ENCODE measurements at places on chromosomes 7 and 10. TPM values are rescaled to one million over a fixed set of nuclear protein-coding genes. Genes with fewer than 3 reads are reported as not detected.

GRCh38 chr7:91164506-91164905 is 99.7 kb upstream of the FZD1 start:
- DNase-seq: no peak

DNA sequence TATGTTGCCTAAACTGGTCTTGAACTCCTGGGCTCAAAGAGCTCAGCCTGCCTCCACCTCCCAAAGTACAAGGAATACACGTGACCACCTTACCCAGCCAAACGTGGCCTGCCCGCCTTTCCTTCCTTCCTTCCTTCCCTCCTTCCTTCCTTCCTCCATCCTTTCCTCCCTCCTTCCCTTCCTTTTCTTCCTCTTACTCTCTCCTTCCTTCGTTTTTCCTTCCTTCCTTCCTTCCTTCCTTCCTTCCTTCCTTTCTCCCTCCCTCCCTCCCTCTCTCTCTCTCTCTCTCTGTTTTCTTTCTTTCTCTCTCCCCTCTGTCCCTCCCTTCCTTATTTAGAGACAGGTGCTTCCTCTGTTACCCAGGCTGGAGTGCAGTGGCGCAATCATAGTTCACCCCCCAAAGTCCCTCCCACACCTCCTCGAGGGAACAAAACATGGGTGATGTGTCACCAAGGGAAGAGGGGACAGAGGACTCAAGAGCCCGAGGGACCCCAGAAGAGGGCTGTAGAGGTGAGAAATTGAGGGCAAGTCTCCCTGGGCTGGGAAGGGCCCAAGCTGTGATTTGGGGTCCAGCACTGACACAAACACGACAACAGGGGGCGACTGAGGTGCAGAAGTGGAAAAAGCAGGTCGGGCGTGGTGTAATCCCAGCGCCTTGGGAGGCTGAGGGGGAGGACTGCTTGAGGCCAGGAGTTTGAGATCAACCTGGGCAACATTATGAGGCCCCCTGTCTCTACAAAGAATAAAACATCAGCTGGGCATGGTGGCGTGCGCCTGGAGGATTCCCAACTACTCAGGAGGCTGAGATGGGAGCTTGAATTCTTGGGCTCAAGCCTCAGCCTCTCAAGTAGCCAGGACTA is 28.1 kb downstream of the EPHB4 start:
- DNase-seq: peak; percentile 69

DNA sequence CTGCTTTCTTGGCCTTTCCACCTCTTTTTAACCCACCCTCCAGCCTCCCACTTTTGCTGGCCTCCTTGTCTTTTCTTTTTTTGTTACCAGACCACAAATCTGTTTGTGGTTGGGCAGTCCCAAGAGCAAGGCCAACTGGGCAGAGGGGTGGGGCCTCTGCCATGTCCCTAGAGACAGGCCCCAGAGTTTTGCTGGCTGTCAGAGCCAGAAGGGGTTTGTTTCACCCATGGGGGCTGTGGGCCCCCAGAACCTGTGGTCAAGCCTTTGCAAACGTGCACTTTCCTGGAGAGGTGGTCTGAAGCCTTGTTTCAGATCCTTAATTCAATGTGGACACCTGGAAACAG is 10.3 kb downstream of the ZMIZ1 start:
- no peak for DNase-seq

- DNase-seq: peak; percentile 92
Measured at GRCh38 chr7:88306590-88307048, at the start of gene STEAP4. Gene STEAP4, minus strand, starts transcription at chr7:88306894. Its CDS starts 22,625 bp downstream, at chr7:88284269.

Gene FGFBP3
- total RNA-seq: 0.88 TPM

Gene ADGRA1
- total RNA-seq: 1.3 TPM
